Renal cortical epithelial cell (primary cell): ENCODE measurements at places on chromosomes 12 and 14.

DNA sequence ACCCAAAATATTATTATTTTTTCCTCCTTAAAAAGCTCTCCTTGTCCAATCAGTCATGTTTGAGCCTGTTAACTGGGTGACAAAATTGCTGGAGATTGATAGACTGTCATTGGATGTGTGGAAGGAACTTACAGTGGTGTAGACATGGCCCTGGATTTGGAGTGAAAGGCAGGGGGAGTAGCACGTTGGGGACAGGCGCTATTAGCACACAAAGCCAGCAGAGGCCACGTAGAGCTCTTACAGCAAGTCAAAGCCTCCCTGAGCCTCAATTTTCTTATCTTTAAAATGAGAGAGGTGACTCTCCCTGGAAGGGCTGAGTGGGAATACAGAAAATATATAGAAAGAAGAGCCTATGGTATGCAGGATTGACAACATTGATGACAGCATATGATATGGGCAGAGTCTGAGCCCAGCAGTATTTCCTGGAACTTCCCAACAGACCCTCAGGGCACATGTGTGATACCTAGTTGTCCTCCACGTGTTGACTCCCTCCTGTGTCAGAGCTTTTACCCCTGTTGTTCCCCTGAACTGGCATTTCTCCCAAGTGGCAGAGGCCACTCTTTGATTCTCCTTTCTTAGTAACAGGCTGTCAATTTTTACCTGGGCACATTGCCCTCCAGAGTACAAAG, 504.9 kb downstream of the VRK1 start:
- no peak for DNase-seq

DNA sequence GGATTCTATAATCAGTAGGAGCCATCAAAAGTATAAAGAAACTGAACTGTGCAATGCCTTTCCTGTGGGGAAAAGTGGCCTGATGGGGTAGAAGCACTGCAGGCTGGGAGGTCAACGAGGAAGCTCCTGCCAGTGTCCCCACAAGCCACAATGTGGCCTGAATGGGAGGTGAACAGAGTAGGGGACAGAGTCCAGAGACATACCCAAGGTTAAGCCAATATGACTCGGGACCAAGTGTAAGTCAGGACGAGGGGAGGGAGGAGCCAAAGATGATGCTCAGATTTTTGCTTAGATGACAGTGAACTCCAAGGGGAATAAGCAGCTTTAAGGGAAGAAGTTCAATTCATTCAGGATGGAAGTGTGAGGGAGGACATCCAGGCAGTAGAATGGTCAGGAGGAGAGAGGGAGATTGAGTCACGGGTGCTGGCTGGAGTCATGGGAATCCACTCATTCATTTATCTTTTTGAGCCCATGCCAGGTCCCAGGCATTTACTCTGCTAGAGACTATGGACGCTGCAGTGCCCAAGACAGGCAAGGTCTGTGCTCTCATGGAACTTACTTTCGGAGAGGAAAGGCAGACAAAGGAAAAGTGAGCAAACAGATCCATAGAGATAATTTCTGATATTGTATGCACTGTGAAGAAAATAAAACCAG, 29.1 kb downstream of the DPF3 start:
- DNase-seq, result no peak

DNA sequence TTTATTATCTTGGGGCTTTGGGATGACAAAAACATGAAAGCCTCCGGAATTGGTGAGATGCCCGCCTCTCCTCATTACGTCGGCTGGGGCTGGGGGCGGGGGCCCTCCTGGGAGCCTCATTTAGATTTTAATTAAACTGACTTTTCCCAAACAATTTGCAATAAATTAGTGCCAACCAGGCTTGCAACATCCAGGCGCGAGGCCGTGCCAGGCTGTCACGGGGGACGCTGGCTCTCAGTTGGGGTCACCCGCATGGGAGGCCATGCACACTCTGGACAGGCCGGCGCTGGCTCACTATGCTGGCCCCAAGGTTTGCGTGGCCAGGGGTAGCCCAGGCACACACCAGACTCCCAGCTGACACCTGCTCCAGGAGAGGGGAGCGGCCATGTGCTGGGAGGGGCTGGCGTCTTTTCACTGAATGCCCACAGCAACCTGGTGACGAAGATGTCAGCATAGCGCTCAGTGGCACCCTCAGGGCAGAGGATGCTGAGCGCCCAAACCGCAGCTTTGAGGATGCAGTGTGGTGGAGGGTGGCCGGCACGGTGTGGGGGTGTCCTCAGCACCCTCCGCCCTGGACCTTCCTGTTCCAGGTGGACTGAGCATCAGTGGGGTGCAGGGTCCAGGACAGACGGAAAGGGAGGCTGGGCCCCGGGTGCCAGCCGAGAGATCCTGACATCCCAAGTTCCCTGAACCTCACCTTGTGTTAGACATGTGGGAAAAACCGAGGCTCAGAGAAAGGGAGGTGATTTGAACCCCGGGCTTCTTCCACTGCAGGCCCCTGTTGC, 190.8 kb upstream of the C14orf180 start:
- no peak for DNase-seq

DNA sequence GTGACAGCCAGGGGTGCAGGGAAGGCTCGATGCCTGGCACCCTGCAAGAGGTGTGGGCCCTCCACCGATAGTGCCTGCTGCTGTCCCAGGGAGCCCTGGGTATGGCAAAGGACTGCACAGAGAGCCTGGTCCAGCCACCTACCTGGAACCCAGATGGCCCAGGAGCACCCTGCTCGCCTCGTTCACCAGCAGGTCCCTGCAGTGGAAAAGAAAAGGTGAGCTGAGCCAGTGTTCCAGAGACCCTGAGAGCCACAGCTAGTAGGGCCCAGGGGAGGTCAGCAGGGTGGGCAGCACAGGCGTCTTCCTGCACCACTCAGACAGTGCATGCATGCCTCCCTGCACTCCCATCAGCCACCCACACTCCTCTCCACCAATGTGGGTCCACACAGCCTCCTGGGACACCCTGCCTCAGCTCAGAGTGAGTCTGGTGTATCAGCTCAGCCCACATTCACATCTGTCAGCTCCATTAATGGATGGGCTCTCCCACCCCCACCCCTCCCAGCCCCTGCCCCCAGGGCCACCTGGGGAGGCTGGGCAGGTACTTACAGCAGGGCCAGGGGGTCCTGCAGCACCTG, 20.2 kb downstream of the TMEM106C start:
- no peak for DNase-seq

GRCh38 chr12:32698285-32698684, 19.2 kb downstream of the DNM1L start:
- no peak for DNase-seq

GRCh38 chr14:90440021-90440451, 43.2 kb downstream of the CALM1 start:
- no peak for DNase-seq

DNA sequence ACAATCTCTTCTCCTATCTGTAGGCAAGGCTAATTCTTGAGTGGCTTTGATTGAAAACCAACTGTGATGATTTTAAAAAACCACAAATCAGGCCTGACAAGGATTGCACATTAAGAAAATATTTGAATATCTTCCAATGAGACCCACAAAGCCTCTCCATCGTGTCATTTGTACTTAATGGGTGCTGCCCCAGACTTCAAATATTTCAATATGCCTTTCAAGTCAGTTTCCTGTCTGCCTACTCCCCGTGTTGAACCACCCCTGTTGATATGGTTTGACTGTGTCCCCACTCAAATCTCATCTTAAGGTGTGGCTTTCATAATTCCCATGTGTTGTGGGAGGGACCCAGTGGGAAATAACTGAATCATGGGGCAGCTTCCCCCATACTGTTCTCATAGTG, 159.7 kb upstream of the EGLN3 start:
- DNase-seq, result no peak

DNA sequence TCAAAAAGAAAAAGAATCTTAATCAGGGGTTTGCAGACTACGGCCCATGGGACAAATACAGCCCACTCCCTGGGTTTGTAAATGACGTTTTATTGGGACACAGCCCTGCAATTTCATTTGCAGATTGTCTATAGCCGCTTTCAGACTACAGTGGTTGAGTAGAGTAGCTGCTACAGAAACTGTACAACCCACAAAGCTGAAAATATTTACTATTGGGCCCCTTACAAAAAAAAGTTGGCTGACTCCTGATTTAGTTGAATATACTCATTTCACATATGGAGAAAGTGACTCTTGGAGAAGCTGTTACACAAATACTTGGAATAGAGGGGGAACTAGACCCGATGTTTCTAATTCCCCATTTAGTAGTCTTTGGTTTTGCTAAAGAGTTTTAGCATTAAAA, 162.5 kb upstream of the NOS1 start:
- DNase-seq, result no peak

GRCh38 chr14:37695866-37696265, 100.4 kb downstream of the TTC6 start:
- DNase-seq, result peak; percentile 7

GRCh38 chr12:93221841-93222240, 155.9 kb upstream of the NUDT4 start:
- DNase-seq, result no peak

DNA sequence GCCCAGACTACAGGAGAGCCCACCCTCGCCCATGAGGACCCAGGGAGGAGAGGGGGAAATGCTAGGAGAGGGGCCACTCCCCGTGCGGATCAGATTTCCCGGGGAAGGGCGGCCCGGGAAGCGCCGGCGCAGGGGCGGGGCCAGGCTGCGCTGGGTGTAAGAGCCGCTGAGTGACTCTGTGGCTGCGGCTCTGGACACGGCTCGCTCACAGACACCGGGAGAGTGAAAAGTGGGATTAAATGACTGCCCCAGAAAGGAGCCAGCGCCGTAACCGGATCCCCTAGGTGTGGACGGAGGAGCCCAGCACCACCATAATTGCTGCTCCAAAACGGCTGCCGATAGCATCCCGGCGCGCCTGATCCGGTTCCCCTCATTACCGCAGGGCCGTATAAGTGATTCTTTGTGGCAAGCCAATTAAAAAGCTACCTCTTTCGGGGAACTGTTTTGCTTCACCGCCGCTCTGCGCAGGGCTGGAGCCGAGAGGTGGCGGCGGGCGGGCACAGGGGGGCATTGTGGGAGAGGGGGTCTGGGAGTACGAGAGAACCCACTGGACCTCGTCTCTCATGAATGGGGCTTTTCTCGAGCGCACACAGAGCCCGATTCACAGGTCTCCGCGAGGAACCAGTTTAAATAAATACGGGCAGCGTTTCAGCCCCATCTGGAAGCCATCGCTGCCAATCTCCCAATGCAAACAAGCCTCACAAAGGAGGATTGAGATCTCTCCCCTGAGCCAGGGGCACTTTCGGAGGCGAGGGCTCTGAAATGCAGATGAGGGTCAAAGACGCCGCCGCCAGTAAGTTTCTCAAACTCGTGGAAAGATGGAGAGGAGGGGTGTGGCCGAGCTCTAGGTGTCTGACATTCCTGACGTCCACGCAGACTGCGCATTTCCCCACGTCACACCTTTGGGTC, 2.5 kb downstream of the COL2A1 start:
- no peak for DNase-seq

- DNase-seq, result peak; percentile 38
Observed at GRCh38 chr12:47071241-47071852, 8.1 kb upstream of the PCED1B start.

GRCh38 chr12:57025196-57025595, 8.9 kb upstream of the TAC3 start:
- no peak for DNase-seq
